ENCODE measurements at places on chromosomes 12 and 14.

DNA sequence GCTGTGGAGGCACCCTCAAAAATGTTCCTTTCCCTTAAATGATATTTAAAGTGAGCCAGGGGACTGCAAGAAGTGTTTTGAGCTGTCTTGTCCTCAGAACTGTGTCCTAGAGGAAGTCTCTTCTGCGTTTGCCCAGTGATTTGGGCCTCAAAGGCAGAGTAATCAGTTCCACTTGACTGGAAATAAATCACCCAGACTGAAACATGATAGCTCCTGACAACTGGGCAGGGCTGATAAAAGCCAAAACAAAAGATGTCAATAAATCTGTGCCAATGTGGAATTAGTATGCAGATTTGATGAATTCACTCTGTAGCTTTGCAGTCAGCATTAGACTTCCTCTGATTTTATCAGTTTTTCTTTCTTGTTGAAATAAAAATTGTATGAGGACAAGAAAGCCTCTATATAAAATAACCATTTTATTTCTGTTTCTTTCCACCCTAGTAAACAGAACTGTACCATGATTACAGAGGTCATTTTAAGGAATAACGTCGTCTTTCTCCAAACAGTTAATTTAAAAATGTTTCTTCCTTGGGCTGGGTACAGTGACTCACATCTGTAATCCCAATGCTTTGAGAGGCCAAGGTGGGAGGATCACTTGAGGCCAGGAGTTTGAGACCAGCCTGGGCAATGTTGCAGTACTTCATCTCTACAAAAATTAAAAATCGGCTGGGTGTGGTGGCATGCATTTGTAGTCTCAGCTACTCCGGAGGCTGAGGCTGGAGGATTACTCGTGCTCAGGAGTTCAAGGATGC lies 180.8 kb downstream of the ERC1 start:
- no peak for DNase-seq

DNA sequence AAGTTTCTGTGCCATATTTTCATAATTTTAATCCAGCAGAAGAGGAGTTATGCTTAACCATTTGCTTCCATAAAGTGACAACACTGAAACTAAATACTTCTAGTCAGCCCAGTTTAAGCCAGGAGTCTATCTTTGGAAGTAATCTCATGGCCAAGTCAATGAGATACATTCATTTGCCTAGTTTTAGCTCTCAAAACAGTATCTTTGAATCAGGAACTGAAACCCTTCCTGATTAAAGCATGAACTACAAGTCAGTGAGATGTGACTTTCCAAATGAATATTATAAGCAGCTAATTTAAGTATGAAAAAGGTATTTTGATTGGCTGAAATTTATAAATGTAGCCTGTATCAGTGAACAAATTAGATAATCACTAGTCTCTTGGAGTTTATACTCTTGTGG lies 491.5 kb downstream of the SLC6A15 start:
- no peak for DNase-seq

- DNase-seq: no peak
Observed at GRCh38 chr12:68904351-68904962, 28.5 kb downstream of the CPM start.

DNA sequence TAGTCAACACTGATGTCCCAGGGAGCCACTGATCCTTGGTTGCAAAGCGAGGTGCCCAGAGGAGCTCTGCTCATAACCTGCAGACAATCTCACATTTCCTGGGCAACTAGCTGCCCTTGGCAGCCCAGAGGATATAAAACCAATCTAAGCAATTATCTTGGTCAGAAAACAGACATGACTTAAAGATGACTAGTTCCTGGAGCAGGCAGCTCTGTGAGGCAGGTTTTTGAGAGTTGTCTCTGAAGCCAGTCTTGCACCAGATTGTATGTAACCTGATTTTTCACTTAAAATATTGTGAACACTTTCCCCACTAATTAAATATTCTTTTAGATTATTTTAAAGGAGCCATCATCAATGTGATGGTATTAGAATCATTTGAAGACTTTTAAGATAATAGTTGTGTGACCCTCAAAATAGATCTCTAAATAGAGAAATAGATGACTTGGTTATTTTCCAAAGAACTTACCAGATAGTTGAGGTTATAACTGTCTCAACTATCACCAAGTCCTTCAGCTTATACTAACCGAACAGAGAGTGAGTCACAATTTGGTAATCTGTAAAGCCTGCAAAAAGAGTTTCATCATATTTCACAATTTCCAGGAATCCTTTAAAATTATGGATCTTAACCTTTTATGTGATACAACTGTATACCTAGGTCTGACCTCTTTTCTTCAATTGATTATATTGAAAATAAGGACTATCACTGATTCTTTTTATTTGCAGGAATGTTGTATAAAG lies 75.9 kb downstream of the LIN7A start:
- DNase-seq: no peak

DNA sequence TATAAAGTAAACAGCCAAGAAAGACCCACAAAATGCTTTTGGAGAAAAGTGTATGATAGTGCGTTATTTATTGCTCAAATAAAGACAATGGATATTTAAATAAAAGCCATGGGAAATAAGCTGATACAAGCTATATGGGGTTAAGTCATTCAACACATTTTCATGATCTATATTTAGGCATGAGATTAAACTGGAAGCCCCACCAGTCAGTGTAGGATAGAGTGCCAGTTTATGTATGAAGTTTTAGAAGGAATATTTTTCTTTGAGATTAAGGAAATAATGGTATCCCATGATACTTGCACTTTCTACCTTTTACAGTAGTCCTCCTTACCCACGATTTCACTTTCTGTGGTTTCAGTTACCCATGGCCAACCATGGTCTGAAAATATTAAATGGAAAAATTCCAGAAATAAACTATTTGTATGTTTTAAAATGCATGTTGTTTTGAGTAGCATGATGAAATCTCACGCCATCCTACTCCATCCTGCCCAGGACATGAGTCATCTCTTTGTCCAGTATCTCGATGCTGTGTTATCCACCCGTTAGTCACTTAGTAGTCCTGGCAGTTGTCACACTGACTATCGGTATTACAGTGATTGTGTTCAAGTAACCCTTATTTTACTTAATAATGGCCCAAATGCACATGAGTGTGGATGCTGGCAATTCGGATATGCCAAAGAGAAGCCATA lies 22.3 kb downstream of the SYT1 start:
- DNase-seq: no peak

DNA sequence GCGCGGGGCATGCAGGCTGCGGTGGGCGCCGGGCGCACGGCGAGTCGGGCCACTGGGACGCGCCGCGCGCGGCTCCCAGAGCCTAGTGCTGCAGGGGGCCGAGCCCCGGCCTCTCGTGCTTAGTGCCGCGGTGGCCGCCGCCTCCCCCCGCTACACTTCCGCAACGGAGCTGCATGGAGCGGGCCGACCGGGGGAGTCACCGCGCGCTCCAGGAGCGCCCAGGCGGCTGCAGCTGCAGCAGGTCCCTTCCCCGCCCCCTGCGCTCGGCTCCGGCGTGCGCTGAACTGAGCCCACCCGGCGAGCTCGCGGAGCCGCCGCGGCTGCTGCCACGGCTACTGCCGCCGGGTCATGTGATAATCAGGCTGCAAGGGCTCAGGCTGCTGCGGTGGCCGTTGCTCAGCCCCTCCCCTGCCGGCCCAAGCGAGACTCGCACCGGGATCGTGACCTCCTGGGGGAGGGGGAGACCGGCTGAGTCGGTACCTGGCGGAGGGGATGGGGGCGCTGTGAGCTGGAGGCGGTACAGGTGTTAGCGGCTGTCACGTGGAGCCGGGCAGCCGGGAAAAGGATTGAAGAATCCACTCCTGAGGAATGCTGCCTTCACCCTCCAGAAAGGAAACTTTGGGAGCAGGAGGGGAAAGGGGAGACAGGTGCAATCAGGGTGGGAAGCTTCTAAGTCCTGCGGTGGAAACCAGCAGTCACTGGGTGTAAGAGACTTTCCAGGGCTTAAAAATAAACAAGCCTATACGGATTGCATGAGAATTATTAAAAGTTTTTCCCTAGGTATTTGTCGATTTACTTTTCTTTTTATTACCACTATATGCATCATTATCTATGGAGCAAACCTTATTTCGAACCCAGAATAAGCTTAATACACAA lies at the start of gene PPM1H:
TSS of gene PPM1H (minus strand) at position 352 of the 876 bp plus-strand sequence. CDS start 414 bp downstream, outside the sequence.
- DNase-seq: peak; percentile 93

DNA sequence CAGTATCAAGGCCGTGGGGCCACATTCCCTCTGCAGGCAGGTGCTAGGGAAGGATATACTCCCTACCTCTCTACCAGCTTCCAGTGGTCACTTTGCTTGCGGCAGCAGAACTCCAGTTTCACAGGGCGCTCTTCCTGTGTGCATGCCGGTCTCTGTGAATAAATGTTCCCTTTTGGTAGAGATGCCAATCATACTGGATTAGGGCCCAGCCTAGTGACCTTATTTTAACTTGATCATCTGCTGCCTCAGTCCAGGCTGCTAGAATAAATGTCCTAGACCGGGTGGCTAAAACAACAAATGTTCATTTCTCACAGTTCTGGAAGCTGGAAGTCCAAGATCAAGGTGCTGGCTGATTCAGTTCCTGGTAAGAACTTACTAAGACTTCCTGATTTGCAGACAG lies 198.8 kb upstream of the TMEM132C start:
- DNase-seq: no peak

DNA sequence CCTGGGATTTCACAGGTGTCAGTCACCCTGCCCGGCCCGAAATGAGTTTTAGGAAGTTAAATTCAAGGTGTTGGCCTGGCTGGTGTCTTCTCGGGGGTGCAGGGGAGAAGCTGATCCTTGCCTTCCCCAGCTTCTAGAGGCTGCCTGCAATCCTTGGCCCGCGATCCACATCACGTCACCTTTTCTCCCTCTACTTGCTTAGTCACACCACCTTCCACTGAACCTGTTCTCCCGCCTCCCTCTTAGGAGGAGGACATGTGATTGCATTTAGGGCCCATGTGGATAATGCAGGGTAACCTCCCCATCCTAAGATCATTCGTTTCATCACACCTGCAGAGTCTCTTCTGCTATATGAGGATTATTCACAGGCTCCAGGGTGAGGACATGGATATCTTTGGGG lies 25.4 kb upstream of the ATXN2 start:
- DNase-seq: no peak

DNA sequence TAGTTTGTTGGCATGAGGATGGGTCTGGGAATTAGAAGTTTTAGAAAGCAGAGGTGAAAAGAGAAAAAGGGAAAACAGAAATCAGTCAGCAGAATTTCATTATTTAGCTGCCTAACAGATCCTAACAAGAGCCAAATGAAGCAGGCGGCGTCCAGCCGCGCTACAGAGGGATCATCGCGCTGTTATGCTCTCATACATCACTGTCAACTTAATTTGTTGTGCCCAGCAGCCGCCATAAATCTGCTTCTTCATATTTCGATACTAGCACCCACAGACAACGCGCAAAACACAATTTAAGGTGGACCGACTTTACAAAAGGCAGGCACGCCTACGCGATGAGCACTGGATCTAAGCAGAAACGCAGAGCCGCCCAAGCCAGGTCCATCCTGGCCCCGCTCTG lies 66.7 kb downstream of the SETD3 start:
- peak; percentile 49 for DNase-seq

- peak; percentile 95 for DNase-seq
Observed at GRCh38 chr12:54173066-54173726, 15.6 kb downstream of the SMUG1 start.

- DNase-seq: no peak
Observed at GRCh38 chr12:1542599-1542998, 51.8 kb downstream of the FBXL14 start.

DNA sequence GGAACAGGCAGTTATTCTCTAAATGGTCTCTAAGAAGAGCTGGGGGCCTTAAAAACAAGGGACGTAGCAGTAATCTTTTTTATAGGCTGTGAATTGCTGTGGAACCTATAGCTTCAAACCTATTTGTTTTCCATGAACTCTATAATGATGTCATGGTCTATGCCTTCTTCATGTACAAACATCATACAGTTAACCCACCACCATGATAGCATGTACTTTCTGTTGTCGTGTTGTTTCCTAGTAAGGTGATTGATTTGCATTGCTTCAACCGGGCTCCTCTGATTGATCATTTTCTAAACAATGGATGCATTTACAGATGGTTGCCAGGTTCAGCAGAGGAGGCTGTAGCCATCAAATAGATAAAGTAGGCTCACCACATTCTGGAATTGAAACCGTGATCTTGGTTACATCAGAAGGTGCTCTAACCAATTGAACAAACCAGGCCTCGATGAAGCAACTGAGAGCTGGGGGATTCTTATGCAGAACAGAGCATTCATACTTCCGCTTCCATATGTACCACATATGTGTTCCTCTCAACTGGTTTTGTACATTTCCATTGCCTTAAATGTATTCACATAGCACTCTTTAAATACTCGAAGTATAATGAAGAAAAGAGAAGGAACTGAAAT lies 25.6 kb upstream of the PCNX1 start:
- no peak for DNase-seq

DNA sequence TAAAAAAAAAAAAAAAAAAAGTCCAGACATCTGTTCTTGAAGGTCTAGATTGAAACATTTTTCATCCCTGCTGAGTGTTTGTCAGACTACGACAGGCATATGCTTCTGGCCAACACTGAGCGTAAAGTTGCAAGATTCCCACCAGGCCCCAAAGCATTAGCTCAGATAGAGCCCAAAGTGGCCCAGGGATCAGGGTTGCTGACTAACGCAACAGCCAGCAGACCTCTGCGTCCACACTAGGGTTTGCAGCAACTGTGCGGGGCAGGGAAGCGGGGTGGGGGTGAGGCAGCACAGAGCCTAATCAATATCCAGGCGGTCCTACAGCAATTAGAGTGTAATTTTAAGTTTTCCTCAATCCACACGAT lies 55.7 kb downstream of the SSH1 start:
- no peak for DNase-seq

DNA sequence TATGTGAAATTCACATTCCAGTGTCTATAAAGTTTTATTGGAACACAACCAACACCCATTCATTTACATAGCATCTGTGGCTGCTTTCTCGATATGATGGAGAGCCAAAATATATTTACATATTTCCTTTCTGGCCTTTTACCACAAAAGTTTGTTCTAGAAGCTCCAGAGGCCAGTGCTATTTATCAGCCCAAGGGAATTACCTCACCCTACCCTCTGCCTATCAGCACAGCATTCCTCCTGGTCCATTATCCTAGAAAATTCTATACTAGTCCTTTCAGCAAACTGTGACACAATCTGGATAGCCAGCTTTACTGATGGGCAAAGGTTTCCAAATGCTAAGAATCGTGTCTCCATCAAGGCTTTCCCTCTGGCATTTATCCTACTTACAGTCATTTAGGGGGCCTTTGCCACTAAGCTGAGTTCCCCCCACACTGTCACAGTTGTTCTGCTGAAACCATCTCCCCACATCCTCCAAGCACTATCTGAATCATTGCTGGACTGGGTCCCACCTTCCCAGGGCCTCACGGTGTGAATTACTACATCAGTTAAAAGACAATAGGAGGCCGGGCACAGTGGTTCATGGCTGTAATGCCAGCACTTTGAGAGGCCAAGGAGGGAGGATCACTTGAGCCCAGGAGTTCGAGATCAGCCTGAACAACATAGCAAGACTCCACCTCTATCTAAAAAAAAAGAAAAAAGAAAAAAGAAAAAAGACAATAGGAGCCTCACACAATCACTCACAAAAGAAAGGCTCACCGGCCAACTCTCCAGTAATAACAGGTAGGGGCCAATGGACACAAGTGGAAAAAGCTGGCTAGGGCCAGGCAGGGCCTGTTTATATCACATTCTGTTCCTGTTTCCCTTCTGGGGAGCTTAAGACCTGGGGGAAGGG lies 12.1 kb downstream of the SYNE3 start:
- no peak for DNase-seq
